ENCODE measurements at places on chromosomes 3 and 15.

- DNase-seq: no peak
Measured at GRCh38 chr3:195910499-195910845, 2.1 kb upstream of the TNK2 start.

GRCh38 chr3:10286596-10287295 lies 6.0 kb downstream of the GHRL start:
- DNase-seq: no peak

DNA sequence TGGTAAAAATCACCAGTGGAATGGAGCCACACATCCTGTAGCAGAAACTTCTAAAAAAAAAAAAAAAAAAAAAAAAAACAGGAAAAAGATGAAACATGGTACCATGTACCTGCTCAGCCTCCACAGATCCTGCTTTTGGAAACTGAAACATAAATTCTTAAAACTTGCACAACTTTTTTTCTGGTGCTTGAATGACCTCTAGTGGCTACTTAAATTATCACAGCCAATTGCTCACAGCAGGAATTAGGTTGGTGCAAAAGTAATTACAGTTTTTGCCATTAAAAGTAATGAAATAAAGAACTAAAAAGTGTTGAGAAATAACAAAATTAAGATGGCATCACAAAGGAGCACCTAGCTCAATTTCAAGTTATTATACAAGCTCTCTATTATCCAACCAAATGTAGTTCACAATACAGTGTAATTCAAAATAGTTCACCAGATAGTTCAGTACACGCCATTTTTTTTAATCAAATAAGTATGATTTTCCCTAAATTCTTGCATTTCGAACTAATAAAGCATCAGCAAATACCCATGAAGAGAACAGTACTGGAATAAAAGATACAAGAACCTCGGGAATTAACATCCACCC lies 80.6 kb downstream of the ULK4 start:
- DNase-seq: no peak

GRCh38 chr15:67146234-67146633 lies 80.8 kb downstream of the SMAD3 start:
- no peak for DNase-seq

GRCh38 chr3:39801216-39801615 lies 8.2 kb upstream of the MYRIP start:
- no peak for DNase-seq

DNA sequence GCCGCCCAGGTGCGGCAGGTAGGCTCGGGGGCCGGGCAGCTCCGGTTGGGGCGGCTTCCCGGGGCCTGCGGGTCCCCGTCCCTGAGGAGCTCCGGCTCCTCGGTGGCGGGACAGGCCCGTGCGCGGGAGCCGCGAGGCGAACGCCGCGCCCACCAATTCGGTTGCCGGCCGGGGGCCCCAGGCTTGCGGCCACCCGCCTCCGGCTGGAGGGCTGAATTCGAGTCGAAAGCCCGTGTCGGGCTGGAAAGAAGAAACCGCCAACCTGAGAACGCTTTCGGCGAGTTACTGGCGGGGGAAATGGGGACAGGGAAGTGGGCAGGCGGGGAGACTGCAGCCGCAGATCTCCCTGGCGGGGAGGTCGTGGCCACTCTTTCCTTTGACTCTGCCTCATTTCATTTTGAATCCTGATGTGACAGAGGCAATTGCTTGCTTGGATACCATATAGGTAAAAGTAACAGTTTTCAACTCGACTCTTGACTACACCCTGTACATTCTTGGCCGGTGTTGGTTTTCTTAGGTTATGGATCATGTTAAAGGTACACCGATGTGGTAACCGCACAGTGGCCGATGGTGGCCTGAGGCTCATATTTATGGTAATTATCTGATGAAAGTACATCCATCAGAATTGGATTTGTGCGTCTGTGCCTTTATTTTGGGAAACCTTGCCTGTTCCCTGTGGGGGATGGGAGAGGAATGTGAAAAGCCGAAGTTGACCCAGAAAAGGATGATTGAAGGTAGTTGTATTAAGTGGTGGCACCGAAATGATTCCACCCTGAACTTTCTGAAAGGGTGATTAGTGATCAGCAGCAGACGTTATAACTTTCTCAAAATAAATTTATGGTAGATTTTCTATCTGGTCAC lies 1.7 kb downstream of the B3GNT5 start:
- DNase-seq: no peak

- no peak for DNase-seq
Measured at GRCh38 chr3:46242120-46242519, at the start of gene CCR3. CCR3 (plus strand) TSS chr3:46242460; CDS start chr3:46265159, 22,699 bp downstream.

DNA sequence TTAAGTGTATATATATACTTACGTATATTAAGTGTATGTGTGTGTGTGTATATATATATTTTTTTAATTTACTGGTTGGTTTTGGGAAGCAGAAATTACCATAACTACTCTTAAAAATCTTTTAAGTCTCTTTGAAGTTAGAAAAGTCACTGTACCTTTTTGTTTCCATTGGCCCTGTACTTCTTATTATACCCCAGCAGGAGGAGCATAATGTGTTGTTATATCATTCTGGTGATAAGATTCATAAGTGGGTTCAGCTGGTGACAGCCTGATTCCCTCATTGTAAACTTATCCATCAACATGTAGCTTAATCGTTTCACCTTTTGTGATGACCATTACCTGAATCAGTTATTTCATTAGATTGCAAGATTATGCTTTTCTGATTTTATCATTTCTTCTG lies 30.8 kb downstream of the MLH1 start:
- no peak for DNase-seq

DNA sequence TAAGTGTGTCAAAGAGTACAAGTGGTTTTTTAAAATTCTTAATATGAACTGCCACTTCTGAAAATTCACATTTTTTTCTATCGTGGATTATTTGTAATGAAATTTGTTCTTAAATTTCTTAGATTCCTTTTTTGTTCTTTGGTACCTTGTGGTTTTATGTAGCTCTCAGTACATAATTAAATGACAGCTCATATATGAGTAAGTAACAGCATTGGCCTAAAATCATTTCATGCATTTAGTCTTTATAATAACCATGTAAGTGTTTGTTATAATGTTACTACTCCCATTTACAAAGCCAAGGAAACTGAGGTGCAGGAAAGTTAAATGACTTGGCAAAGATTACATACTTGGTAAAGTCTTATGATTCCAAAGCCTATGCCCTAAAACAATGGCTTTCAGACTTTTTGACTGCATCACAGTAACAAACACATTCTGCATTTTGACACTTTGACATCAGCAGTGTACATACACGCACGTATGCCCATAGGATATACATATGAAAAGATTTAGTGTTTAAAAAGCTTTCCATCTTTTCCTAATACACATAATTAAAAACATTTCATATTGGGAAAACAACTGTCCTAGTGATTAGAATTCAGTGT lies 14.9 kb downstream of the SPRED1 start:
- DNase-seq: no peak
